ENCODE measurements at places on chromosomes 3 and 15. TPM values are rescaled to one million over a fixed set of nuclear protein-coding genes. Genes with fewer than 3 reads are reported as not detected.

GRCh38 chr3:57918123-57918837, 89.9 kb upstream of the FLNB start:
- DNase-seq, result peak; percentile 74

DNA sequence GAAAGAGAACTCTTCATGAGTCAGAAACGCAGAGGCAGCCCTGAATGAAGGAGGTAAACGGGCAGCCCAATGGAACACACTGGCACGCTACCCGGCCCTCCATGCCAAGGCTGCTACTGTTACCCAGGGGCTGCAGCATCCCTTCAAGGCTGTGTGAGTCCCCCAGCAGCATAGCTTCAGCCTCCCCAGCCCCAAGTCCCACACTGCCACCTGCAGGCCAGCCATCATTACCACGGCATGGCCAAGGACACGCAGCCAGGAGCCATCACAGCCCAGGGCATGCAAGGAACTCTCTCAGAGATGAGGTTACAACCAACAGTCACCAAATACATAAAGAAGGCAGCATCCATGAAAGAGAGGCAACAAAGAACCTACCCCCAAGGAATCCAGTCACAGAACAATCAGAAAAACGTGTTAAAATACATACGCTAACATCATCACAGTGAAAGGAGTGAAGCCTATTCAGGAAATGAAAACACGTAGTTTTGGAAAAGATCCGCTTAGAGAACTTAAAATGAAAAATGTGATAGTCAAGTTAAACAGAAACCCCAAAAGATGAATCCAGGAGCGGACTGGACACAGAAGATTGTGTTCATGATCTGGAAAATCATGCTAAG, 22.4 kb downstream of the PLA2G4F start:
- peak; percentile 23 for DNase-seq

GRCh38 chr3:13231781-13232666, 158.8 kb upstream of the IQSEC1 start:
- no peak for DNase-seq

DNA sequence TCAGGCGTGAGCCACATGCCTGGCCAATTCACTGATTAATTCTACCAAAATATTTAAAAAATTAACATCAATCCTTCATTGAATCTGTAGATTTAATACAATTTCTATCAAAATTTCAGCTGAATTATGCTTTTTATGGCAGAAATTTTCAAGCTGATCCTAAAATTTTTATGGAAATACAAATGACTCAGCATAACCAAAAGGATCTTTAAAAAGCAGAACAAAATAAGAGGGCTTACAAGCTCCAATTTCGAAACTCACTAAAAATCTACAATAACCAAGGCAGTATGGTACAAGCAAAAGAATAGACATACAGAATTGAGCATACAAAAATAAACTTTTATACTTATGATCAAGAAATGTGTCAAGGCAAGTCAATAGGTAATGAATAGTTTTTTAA, 180.4 kb upstream of the CTNNB1 start:
- no peak for DNase-seq

DNA sequence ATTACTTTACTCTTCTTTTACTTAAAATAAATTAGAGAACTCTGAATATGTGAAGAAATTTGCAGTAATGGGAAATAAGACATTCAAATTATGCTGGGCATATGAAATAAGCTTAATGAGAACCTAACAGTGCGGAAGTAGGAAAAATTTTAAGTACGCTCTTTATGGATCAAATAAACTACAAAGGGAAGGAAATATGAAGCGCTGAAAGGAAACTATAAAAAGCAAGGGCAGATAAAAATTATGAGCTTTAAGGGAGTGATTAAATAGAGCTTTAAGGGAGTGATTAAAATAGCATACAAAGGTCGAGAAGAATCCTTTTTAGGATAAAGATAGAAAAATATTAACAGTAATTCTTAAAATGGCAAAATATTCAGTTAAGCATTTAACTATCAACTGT, 118.3 kb upstream of the AADACL2 start:
- no peak for DNase-seq

DNA sequence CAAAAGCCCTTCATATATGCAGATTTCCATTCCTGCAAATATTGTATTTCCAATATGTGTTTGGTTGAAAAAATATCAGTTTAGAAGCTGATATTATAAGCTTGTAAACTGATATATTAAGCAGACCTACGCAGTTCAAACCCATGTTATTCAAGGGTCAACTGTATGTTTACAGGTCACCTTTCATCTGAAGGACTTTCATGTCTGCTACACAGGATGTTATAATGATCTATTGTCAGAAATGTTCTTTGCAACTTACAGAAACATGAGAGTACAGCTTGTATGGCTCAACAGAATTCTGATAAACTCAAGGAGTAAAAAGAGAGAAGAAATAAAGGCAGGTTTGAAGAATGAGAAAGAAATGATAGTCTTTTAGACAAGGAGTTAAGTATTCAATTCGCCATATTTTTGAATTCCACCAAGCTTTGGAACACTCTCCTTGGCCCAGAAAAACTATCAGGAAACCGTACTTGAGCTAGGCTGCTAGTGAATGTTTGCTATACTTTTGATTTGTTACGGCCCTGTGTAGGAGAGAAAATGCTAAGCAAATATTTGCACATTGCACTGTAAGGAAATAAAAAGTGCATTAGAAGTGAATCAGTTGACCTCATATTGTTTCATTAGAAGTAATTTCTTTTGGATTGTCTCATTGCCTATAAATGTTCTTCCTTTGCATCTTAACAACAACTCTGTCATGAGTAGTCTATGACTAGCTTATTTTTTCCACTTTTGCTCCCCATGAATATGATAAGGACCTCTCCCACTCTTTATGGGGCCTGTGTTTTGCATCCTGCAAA, 81.2 kb downstream of the NEK11 start:
- peak; percentile 18 for DNase-seq

DNA sequence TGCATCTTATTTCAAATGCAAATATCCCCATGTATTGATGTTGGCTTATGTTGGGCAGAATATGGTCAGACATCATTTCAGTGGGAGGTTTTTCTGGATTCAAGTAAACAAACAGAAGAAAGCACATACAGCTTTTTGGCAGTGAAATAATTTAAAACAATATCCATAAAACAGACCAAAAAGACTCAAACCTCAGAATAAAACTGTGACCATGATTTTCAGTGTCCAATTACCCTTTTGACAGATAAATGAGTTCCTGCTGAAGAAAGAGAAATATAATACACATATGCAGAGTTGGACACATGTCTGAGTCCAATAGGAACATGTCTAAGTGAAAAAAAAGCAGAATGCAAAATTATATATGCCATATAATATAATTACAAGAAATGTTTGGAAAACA, 39.1 kb downstream of the PXK start:
- no peak for DNase-seq

GRCh38 chr3:115715241-115715745, 92.0 kb downstream of the GAP43 start:
- DNase-seq, result no peak

DNA sequence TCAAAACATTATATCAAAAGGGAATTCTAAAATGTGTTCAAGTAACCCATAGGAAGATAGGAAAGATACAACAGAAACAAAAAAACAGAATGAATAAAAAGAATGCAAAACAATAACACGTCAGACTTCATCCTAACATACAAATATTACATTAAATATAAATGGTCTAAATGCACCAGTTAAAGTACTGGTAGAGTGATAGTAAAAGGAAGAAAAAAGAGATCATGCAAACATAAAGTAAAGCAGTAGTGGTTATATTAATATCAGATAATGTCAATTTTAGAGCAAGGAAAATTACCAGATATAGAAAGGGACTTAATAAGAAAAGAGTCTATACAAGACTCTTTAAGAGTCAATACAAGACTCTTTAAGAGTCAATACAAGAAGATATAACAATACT, 755.7 kb downstream of the MCTP2 start:
- DNase-seq, result no peak

DNA sequence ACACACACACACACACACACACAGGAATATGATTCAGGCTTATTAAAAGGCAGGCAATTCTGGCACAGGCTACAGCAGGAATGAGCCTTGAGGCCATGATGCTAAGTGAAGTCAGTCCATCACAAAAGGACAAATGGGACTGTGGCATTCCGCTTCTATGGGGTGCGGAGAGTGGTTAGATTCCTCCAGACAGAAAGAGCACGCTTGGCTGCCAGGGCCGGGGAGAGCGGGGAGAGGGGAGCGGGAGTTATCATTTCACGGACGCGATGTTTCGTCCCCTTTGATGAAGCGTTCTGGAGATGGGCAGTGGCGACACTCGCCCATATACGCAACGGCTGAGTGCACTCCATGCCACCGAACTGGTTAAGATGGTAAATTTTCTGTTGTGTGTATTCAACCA, 58.5 kb upstream of the FAM174B start:
- peak; percentile 28 for DNase-seq

DNA sequence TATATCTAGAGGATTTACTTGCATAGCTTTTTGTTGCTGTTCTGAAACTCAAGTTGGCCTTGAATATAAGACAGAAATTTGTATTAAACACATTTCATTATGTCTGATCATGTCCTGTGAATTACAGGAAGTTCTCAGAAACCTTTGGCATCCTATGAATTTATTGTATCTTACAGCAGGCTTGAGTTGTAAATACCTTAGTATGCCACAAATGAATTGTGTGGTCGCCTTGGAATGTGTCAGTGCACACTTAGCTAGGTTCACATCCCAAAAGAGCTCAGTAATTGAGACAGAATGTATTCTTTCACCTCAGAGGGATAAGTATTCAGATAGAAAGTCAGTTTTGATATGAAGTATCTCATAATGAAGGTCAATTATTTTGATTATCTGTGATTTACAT, 83.4 kb downstream of the NEK11 start:
- DNase-seq, result peak; percentile 74

- DNase-seq, result no peak
Measured at GRCh38 chr3:31748933-31749295, 216.2 kb downstream of the STT3B start.

DNA sequence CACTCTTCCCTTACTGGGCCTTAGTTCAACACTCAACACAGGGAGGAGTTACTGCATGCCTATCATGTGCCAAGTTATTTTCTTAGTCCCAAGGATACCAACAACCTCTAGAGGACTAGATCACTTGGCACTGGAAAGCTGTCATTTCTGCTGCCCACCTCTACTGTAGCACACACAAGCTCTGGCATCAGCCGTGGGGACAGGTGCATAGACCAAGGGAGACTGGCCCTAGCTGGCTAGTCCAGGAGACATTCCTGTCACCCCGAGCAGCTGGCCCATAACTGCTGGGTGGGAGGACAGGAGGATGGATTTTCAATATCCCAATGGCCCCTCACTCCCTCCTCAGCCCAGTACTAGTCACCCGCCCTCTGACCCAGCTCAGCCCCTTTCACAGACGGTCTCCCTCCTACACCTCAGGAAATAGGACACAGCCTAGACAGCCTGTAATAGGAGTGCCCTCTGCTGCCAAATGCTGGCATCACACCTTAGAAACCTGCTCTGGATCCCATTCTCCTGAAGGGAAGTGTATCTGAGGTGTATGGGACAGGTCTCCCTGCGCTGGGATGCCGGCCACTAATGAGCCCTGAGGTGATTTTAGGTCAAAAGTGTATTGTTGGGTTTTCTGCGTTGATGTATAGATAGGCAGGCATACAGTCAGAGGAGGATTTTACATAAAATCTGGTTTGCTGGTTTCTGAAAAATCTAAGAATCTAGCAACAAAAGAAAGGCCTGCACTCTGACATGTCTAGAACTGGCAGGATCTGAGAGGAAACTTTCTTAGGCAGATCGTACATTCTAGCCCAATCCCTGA, 3.4 kb upstream of the DZIP1L start:
- peak; percentile 78 for DNase-seq

DNA sequence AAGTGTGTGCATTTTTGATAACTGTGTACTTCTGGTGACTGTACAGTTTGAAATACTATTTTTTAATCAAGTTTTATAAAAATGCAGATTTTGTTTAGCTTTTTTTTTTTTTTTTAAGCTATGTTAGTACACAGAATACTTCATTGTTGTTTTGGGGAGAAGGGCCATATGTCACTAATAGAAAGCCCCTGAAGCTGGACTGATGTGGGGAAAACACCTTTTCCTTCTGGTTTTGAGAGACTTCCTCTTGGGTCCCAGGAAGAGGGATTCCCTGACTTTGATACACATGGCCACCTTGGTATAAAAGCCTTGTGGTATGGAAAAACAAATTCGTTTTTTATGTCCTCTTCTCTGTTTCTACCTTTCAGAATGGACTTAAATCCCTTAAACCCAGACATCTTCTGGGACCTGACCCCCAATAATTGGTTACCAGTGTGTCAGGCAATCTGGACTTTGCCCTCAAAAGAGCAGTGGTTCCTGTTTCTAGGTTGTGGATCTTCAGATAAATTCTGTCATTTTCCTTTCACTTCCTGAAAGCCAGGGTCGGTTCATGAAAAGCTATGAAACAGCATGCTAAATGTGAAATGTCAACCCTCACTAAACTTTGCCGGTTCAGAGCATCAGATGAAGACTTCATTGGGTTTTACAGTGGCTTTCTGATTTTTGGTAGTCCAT, 31.1 kb upstream of the BLOC1S6 start:
- no peak for DNase-seq

LMAN1L gene
- not detected for total RNA-seq

AADACL2 gene
- not detected for total RNA-seq
